Hematopoietic multipotent progenitor cell treated with erythropoietin and hydrocortisone succinate and interleukin-3 and kit ligand, for 4 days (in vitro differentiated cells): ENCODE measurements at places on chromosomes 5 and 9.

GRCh38 chr5:177389241-177390169, 5.3 kb downstream of the SLC34A1 start:
- no peak for DNase-seq

DNA sequence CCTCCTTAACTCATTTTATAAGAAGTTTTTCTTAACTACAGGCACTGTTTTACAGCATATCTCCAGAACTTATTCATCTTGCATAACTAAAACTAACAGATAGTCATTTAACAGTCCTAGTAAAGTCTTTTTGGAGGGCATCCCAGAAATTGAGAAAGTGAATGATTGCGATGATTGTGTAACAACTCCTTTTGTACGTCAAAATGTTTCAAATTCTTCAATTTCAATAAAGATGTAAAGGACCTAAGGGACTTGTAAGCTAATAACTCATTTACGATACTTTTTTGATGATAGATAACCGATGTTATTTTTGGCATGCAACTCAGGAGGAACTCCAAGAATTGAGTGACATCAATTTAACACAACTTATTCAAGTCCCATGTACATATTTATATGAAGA, 42.7 kb downstream of the SVEP1 start:
- DNase-seq: no peak

DNA sequence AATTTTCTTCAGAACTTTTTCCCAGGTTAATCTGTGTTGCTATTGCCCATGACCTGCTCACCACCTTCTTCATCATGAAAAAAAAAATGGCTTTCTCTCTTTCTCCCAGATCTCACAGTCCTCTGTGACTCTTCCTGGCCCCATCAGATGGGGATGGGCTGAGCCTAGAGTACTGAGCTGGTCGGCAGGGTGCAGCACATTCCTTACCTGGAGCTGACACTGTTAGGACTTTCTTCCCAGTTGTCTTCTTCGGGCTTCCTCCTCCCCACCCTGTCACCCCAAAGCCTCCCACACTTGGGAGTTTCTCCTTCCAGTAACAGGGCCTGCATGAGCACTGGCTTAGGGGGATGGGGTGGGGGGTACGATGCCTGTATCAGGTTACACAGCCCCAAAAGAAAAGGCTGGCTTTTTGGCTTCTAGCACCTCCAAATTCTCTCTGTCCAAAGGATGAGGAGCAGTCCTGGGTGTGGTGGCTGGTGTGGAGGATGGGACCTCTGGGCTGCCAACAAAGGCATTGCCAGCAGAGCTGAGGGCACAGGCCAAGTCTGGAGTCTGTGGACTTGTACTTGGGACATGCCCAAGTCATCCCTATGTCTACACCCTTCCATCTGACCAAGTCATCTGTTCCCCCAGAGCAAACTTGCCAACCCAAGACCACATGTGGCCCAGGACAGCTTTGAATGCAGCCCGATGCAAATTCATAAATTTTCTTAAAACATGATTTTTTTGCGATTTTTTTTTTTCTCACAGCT, 68.0 kb upstream of the HSPA9 start:
- no peak for DNase-seq

- DNase-seq: no peak
Observed at GRCh38 chr9:122309861-122310260, 45.2 kb downstream of the MRRF start.

DNA sequence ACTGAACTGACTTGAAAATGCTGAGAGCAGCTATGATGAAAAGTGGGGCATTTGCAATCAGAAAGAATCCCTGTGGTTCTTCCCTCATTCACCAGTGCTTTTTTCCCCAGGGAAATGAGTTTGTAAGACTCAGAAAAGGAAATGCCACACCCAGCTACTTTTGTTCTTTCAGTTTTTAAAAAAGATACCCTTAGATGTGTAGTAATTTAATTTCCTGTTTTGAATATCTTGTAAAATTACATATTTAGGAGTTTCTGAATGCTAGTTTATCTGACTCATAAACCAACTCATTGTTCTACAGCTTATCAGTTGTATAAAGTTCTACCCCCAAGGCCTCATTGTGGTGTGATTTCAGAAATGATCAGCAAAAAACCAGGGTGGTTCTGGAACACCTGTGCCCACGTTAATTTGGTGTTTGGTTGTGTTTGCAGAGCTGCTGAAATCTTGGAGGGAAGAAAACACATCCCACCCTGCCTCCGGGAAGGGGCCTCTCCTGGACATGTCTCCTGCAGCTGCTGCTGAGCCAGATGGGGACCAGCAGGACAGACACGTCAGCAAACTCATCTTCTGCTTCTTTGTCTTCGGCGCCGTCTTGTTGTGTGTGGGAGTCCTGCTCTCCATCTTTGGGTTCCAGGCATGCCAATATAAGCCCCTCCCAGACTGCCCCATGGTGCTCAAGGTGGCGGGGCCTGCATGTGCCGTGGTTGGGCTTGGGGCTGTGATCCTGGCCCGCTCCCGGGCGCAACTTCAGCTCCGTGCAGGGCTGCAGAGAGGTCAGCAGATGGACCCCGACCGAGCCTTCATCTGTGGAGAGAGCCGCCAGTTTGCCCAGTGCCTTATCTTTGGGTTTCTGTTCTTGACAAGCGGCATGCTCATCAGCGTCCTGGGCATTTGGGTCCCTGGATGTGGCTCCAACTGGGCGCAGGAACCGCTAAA, 2.8 kb downstream of the TMEM171 start:
- DNase-seq: no peak

DNA sequence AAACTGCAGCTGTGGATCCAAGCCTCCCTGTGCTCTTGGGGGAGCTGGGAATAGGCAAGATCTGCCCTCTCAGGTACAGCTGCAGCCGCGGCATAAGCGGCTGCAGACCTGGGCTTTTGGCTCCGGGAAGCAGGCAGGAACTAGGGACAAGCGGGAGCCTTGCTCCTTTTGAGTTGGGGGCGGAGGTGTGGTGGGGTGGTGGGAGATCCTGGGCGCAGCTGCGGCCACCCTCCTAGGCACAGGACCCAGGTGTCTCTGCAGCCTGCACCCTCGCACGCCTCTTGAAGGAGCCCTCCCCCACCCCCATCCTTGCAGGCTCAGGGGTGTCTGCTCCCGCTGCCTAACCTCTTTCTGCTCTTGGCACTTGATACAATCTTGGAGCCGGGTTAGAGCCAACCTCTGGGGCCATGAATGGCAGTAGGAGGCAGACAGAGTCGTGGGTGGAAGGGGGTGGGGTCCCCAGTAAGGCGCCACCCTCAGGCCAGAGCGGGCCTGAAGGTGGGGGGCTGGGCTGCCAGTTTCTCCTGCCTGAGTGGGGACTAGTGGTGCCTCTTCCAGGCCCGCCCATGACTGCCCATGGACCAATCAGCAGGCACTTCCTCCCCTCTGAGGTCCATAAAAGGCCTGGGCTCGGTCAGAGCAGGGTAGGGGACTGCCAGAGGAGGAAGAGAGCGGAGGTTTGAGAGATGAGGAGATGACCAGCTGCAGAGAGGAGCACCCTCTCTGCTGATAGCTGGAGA, 267.6 kb upstream of the TNC start:
- DNase-seq: no peak

DNA sequence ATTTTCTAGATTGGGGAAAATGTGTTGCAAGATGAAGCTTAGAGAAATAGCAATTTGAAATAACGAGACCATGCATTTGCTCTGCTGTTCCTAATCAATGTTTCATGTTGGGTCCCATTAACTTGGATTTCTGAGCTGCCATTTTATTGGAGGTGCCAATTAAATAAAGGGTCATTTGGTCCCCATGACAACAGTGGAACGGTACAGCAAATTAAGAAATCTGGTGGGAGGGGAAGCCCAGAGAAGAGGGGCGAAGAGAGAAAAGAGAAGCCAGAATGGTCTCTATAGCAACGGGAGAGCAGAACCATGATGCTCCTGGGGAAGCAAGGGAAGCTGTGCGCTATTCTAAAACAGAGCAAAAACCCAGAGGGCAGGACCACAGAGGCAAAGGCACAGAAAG, 120.2 kb downstream of the ENTREP1 start:
- DNase-seq: no peak

- peak; percentile 40 for DNase-seq
Observed at GRCh38 chr5:177601577-177602457, 1.9 kb downstream of the B4GALT7 start.

GRCh38 chr5:59424515-59424914, 469.0 kb downstream of the PDE4D start:
- no peak for DNase-seq

DNA sequence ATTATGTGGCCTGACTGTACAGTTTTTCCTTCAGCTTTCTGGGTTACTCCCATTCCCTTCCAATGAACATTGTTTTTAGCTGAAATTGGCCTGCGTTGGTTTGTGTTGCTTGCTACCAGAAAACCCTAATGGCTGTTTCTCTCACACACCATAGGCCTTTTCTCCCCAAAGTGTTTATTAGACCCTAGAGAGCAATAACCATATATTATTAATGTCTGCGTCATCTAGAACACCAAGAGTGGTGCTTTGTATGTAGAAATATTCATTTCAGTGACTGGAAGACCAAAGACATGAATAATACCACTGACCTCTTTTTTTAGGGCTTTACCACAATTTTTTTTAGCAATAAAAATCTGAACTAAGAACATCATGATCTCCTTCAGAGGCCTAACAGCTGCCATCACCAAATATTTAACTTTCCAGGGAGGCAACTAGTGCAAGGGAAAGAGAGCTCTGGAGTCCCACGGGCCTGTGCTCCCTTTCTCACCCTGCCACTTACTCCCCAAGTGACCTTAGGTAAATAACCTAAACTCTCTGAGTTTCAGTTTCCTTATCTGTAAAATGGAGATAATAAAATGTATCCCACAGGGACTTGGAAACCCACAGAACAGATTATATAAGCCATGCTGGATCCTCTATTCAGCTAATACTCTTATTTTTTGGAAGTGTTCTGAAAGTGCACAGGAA, 201.9 kb upstream of the ISL1 start:
- DNase-seq: no peak

- DNase-seq: peak; percentile 18
Observed at GRCh38 chr5:36585701-36586100, 20.7 kb upstream of the SLC1A3 start.

DNA sequence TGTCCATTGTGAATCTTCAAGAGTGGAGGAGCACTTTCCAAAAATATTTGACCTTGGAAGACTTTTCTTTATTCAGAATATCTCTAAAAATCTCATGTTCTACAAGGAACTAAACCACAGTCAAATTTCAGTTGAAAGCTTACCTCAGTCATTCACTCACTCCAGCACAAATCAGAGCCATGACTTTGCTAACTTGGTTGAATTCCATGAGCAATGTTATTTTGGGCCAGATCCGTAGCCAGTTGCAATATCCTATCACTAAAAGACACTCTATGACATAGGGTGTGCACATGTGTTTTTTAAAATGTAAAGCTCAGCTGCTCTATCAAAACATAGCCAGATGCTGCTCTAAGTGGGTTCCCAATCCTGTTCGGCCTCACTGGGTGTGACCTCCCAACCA, 156.1 kb upstream of the ANKRD55 start:
- DNase-seq: no peak

DNA sequence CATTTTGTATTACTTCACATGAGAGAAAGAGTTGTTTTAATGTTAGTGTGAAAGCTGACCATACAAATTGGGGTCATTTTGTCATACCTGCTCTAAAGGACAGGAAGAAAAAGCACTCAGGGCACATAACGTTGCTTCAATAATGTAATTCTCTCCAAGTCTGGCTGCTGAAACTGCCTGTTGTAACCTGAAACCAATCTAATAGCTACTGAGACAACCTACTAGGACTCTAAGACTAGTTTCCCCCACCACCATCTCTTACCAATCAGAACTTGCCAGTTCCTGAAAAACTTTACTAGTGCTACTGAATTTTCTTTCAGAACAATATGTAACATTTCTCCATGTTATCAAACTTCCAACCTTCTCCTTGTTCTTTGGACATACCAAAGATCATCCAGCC, 374.7 kb downstream of the PTPRD start:
- DNase-seq: no peak

- no peak for DNase-seq
Observed at GRCh38 chr5:41161271-41161670, 52.1 kb downstream of the C6 start.

- DNase-seq: no peak
Observed at GRCh38 chr9:4537581-4537980, 47.3 kb downstream of the SLC1A1 start.

DNA sequence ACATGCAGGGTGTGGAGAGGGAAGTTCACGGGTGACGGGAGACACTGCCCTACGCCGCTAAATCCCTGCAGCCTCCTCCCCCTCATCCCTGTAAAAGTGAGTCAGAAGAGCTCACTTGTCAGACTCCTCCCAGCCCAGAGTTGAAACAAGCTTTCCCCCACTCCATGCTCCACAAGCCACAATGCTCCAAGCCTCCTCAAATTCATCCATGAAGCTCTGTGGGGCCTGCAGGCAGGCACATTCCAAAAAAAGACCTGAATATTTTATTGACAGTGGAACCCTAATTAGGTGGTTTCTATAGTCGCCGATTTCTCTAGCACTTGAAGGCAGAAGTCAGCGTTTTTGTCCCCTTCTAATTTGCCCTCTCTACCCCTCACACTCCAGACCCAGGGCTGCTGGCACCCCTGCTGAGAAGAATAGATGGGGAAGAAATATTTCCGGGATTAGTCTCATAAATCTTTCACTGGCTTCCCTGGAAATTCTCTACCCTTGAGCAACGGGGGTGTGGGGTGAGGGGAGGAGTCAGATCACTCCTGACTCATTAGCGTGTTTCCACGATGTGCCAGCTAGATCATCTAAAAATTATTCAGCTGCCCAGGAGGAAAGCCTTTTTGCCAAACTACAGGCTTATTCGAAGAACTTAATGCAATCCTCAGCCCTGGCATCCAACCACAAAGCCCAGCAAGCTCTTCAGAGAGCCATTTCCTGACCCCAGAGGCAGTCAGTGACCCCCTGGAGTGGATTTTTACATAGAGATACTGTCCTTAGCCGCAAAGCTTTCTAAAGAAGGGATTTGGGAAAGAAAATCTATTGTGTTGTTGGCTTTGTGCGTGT, 97.1 kb downstream of the ENC1 start:
- no peak for DNase-seq

DNA sequence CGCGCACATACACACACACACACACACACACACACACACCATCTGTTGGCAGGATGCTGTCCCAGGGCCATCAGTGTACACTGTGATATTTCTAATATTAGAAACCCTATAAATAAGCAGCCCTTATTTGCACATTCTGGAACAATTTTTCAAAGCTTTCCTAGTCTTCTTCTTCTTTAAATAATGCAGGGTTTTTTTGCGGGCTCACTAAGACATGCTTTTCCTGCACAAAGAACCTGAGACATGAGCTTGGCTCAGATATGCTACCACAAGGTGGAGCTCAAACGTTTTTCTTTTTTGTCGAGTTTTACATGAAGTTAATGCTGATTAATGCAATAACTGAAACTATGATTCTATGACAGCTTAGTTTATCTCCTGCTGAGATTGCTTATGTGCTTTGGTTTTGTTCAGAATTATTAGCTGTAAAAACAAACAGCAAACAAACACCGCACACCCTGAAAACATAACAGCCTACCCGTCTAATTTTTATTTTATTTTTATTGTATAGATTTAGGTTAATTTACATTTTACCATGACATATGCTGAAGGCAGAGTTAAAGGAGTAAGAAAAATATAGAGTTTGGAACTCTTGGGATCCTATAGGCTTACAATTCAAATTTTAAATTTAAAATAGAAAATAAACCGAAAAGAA, 95.8 kb downstream of the ALDH1A1 start:
- peak; percentile 88 for DNase-seq

- DNase-seq: peak; percentile 34
Observed at GRCh38 chr5:6759401-6759800, 46.2 kb downstream of the TENT4A start.
